Effector CD4-positive, alpha-beta T cell (primary cell): ENCODE measurements at places on chromosomes 2 and 18.

DNA sequence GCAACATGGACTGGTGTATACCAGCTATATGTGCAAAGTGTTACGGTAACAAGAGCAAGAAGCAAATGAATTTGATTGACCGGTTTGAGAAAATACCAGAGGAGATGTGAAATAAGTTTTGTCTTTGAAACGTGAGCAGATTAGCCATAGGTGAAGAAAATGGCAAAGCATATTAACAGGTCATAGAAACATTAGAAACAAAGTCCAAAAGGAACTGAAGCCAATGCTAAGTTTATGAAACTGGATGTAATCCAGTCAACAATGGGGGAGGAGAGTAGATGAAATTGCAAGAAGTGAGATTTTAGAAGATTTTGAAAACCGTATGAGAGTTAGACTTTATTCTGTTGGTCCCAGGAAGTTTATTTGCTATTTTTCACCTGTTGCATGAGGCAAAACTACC lies 1315.4 kb upstream of the CHAC2 start:
- DNase-seq: no peak

DNA sequence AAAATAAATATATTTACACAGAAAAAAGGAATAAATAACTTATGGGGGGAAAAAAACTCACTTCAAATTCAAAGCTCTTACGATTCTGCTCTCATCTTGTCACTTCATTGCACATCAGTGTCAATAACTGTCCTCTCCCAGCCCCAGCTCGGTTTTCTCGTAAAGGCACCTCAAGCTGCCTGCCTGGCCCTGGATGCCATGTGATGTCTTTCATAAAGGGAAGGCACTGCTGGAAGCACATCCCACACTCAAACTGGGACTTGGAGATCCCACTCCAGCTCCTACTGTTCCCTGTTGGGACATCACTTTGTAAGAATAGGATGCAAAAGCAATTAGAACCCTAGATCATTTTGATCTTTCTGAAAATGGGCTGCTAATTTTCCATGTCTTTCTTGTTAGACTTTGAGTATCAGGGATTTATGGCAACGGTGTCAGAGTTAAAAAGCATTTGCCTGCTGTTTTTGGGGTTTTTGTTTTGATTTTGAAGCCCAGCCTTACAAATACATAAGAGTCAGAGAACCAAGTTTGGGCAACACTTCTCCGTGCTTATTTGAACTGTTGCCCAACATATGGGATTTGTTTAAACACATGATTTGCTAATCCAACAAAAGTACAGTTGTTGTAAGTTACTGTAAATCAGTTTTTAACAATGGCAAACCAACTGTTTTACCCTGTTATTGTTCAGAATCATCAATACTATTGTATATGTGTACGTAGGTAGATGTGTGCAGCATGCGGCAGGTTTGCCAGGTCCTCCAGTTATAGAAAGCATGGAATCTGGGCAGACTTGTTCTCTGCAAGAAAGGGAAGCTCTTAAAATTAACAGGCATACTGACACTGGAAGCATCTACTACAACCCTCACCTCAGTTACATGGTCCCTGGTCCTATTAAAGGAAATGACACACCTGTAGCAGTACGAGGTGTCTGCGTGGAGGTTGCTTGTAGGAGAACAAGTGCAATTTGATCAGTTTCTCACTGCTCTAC lies 20.6 kb downstream of the SERTAD2 start:
- no peak for DNase-seq

DNA sequence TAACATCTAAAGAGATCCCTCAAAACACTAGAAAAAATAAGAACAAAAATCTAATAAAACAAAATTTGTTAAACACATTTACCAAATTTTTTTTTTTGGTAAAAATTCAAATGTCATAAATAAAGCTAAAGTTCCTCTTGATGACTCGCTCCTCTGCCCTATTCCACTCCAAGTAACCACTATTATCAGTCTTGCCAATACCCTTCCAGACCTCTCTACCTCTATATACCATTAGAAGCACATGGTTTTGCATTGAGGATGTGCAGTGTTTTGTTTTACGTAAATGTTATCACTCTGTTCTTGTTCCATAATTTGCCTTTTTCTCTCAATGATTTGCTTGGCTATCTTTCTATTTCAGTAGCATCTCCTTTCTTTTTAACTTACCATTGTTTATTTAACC lies 10.9 kb downstream of the IL1B start:
- no peak for DNase-seq

GRCh38 chr2:160156100-160156499 lies 44.0 kb downstream of the ITGB6 start:
- no peak for DNase-seq

DNA sequence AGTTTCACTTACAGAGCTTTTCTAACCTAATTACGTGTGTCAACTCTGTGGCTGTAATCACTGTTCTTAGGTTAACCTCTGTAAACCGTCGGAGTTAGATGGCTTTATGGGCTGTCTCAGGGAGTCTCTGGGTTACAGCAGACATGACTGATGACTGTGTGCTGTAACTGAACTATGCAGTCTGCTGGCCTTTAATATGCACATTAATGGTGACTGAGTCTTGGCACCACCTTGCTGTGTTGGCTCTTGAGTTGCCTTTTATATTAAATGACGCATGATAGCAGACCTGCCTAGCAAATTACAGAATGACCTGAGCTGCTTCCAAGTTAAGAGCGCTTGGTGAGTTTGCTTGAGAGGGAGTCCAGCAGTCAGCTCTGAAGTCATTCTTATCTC lies 90.1 kb downstream of the ACKR3 start:
- DNase-seq: no peak

DNA sequence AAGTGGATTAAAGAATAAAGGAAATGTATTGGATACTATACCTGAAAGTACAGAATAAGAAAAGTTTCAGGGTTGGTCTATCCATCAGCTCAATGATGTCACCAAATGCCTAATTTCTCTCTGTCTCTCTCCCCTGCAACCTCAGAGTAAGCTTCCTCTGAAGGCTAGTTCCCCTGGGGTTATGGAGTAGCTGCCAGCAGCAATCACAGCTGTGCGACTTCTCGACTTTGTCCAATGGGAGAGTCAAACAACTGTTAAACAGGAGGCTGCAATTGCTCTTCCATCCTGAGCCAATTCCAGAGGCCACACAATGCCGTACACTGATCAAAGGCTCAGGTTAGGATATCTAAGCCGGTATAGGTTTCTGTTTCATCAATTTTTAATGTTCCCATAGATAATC lies 95.3 kb upstream of the FANCL start:
- no peak for DNase-seq

DNA sequence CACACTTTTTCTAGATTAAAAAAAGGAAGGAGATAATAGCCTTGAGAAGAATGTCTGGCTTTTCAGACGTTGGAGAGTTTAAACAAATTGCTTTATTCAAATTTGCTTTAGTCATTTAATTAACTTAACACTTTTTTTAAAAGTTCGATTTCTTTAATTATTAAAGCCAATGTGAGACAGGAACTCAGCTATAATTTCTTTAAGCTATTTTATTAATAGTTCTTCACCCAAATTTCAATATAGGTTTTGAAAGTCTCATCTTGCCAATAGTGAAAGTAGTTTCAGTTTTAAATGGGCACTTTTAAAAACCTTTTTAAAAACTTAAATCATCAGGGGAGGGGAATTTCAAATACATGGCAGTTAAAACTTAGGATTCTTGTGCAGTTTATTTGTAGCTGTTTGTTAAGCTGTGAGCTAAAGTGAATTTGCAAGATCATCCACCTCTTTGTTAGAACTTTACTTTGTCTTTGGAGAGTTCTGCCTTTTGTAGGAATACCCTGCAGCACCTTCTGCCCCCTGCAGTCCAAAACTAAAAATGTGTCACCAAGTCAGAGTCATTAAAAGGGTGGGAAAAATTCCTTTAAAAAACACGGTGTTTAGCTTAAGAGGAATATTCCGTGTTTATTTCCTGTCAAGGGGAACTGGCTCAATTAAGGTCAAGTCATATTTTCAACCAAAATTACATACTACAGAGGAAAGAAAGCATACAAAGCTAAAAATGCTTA lies 4.6 kb downstream of the TGIF1 start:
- DNase-seq: peak; percentile 16

DNA sequence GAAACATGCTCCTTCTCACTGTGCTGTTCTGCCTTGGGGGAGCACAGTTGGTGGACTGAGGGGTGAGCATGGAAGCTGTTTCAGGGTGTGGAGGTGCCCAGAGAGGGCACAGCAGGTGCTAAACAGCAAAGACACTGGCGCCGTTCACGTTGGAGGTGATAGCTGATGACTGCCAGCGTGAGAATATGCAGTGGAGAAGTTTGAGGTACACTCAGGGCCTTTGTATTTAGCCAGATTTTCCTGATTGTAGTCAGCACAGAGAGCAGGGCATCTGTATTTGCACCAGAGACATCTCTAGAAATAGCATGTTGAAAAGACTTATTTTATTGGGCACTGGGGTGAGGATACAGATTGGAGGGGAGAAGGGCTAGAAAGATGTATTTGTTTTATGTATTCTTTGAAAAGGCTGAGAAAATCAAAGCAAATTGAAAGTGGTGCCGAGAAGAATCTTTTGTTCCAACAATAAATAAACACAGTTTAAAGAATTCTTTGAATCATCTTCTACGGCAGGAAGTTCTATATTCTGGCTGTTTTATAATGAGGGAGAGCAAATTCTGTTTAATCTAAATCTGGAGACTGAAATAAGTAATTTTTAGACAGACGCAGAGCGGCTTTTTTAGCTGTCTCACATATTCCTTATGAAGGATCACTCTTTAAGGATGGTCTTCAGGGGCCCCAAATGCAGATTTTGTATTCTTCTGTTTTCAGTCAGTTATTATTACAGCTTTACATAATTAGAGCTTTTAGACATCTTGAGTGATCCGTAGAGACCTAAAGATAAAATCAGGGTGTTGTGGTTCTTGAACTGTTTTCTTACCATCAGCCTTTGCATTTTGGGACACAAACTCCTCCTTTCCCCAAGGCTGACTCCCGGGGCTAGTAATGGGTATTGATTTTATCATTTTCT lies 7.1 kb downstream of the ZNF532 start:
- DNase-seq: no peak

DNA sequence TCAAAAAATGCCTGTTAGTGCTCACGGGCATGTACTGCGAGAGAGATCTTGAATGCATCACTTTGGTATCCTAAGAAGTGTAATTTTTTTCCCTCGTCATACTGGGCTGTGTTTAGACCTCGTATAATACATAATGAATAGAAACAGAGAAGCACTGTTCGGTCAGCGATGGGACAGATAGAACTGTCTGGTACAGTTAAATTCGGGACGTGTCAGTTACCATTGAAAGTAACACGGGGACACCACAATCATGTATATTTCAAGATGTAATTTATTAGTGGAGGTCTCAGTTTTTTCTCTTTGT lies 1.8 kb downstream of the PKP4 start:
- DNase-seq: no peak

DNA sequence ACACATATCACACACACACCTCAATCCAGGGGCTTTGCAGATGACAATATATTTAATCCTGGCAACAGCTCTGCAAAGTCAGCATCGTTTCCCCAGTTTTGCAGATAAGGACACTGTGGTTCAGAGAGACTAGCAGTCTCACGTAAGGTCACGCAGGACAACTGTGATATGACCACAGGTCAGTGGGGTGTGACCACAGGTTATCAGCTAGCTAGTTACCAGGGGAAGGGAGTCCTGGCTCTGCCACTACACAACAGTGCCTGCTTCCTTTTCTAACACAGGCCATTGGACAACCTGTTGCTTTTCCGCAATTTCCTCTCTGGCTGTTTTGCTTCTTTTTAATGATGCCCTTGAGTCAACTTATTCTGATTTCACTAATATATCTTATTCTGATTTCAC lies 33.3 kb downstream of the RBMS1 start:
- no peak for DNase-seq
